ENCODE measurements at places on chromosomes 2 and 18.
A peak's percentile ranks its signal among the peaks of the same experiment; 100 is the strongest.

DNA sequence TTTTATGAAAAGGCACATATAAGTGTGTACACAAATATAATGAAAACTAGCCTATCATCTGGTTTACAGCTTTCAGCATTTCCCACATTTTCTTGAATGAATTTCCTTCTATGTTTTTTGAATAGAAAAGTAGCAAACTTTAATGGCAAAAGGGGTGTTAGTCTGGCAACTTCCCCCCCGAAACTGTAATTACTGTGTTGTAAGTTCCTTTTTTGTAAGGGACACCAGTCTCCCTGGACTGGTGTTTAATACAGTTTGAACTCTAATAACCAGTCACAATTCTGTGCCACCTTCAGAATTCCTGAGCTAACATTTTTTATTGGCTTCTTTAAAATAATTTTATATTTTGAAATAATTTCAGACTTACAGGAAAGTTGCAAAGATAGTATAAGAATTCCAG, 94.2 kb downstream of the ACSL3 start:
- DNase-seq, result no peak

DNA sequence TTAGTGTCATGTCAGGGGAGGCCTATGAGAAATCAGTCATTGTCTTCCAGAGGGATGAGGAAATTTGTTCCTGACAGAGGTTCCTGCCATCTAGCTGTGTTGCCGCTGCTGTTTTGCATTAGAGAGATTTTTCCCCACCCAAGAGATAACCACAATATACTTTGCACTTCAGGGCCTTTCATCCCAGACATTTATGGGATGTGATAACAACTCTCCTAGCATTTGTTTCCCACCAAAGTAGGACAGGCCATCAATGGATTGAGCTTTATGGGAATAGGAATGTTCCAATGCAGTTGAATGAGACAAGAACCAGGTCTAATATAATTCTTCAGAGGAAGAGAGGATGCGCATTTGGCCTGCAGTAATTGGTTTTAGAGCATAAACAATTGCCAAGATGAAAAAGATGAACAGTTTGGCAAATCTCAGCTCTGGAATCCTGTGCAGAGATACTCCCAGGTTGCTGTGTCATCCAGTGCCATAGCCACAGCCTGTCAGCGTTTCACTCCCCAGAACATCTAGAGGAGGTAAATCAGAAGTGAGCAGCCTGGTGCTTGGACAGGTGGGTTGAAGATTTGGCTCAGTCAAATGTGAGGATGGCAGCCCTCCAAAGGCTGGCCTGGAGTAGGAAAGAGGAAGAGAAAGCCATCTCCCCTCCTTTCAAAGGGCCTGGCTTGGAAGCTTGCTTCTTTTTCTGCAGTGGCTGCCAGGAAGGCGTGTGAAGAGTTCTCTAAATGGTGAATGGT, 93.7 kb upstream of the SETBP1 start:
- no peak for DNase-seq

GRCh38 chr2:10285556-10286198, 17.0 kb upstream of the HPCAL1 start:
- DNase-seq, result no peak

DNA sequence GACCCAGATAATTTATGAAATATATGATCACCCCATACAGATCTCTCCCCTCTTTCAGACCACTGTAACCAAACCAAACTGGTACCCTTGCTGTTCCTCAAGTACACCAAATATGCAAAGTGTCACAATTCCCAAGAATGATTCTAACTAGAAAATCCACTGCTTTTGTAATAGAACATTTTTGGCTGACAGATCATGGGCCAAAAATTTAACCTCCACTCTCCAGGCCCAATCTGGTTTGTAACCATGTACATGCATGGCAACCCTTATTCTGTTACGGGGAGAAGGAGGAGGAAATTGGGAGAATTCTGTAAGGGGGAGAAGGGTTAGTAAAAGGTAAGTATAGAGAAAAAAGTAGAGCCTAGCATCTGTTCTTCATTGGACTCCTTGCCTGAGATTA, 62.0 kb downstream of the IKZF2 start:
- peak; percentile 9 for DNase-seq

GRCh38 chr2:217853961-217854360, 148.8 kb downstream of the TNS1 start:
- no peak for DNase-seq

- no peak for DNase-seq
These were observed 886.5 kb downstream of the CNTNAP5 start for GRCh38 chr2:124911560-124911959.

DNA sequence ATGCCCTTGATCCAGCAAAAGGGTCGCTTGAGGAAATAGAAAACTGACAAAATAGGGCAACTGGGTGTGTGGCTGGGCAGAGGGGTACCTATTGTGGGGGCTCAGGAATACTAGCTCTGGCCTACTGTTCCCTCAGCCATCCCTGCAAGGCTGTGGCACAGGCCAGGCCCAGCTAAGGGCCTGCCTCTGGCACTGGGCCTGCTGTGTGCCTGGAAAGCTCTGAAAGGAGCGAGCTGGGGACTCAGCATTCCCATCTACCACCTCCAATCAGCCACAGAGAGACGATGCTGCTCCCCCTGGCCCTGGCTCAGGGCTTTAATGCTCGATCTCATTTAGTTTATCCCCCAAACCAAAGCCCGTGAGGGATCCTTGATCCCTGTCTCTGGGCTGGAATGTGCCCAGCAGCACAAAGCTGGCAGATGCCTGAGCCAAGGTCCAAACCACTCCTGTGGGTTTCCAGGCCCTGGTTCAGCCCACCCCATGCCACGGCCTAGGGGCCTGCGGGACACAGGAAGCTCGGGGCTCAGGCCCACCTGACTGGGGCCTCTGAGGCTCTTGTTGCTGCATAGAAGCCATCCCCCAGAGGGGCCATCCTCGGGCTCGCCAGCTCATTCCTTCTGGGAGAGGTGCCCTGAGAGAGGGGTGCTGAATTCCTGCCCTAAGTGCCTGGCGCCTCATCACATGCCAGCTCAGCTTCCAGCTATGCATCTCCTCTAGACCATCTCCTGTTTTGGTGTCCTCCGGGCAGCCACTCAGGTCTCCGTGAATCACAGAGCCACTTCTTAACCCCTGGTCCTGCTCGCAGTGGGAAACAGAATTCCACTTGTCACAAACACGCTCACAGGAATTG, 43.0 kb upstream of the KCNF1 start:
- DNase-seq, result peak; percentile 61

- no peak for DNase-seq
These were observed 10.1 kb downstream of the RND3 start for GRCh38 chr2:150477347-150477746.

DNA sequence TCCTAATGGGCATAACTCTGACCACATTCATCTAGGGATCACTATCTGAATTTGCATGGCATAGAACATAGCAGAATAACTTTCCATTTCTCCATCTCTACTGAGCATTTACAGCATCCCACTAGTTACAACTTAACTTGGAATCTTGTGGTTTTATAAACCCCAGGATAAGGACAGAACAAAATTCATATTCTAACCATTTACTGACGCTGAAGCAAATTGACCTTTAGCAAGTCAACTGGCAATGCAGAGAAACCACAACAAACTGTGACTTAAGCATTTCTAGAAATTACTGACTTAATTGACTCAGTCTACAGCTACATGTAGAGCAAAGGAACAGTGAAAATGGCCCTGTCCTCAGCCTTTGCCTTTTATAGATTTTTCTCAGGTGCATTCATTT, 61.2 kb downstream of the DCC start:
- DNase-seq, result no peak
